Liver (tissue), 10 donors: ENCODE measurements at places on chromosomes 6 and 20. TPM values are rescaled to one million over a fixed set of nuclear protein-coding genes. Genes with fewer than 3 reads are reported as not detected.
A peak's percentile ranks its signal among the peaks of the same experiment; 100 is the strongest.

The POLH gene
- polyA plus RNA-seq, result 2.5 TPM

The TULP1 gene
- not detected for polyA plus RNA-seq

DNA sequence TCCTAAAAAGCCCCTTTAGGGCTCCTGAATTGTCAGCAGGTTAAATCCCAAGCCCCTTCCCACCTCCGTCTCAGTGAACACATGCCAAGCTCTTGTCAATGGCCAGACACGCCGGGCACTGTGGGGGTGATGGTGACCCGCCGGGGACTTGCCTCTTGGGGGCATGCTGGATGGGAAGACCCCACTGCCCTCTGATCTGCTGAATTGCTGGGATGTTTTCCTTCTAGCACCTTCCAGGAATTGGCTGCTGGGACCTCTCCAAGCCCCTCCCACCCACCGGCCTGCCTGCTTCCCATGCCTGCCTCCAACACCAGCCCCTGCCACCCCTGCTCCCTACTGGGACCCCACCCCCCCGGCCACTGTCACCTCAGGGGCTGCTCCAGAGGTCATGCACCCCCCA is 345.9 kb downstream of the CDH4 start:
- H3K36me3 ChIP-seq, result no peaks in the 10 kb centered on the region
- no peak for DNase-seq
- no peaks in the 10 kb centered on the region for H3K4me1 ChIP-seq

DNA sequence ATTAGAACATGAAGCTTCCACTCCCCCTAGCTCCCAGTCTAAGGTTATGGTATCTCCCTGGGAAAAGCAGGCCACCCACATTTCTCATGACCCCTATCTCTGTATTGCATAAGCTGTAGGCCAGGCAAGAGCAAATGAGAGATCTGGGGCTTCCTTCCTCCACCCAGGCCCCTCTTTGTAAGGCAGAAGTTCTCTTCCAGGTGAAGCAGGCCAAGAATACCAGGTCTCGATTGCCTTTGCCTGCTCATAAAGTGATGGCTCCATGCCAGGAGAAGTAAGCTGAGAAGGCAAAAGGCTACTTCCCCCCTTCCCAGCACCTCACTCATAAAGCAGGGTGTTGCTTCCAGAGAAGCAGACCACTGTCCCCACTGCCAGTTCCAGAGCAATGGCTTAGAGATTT is 144.1 kb upstream of the KCNK16 start:
- no peak overlapping the region for H3K27ac ChIP-seq
- no peak overlapping the region for H3K4me3 ChIP-seq
- H3K36me3 ChIP-seq, result no peaks in the 10 kb centered on the region
- no peak for DNase-seq

DNA sequence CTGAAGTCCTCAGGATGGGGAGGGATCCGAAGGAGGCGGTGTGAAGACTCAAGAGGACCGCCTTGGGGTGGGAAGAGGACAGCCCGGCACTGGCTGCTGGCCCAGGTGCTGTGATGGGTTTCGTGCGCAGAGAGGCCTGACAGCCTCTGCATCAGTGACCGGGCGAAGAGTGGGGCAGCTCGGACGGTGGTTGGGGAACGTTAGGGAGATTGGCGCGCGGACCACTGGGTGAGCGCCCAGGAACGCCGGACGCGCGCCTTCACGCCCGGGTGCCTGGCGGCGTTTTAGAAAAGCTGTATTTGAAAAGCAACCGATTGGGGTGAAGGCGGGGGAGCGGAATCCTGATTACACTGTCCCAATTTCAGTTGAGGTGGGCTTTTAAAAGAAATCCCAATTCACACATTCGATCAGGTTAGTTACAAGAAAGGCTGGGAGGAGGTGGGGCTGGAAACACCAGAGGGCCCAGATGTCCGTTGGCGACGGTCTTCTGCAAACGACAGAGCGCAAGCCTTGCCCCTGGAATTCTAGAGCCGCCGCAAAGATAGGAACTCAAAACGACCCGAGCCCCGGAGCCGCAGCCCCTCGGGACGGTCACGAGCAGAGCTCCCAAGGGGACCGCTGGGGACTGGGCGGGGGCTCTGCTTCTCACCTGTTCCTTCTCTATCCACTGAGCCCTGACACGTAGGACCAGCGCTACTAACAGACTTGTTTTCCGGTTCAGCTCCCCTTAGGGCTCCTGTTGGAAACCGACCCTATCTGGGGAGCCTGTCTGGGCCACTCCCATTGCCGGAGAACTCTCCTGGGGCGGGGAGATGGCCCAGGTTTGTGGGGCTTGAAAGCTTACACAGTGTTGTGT is 8.5 kb upstream of the TRIM40 start:
- H3K36me3 ChIP-seq, result no peaks in the 10 kb centered on the region
- no peak overlapping the region for H3K4me3 ChIP-seq
- no peak for DNase-seq
- H3K4me1 ChIP-seq, result peaks cover 4% of the 10 kb centered on the region

- no peaks in the 10 kb centered on the region for H3K4me1 ChIP-seq
- DNase-seq, result no peak
- no peak overlapping the region for H3K27ac ChIP-seq
- H3K4me3 ChIP-seq, result no peak overlapping the region
- no peaks in the 10 kb centered on the region for H3K27me3 ChIP-seq
Observed at GRCh38 chr6:160222491-160222890, 36.1 kb downstream of the SLC22A2 start.

DNA sequence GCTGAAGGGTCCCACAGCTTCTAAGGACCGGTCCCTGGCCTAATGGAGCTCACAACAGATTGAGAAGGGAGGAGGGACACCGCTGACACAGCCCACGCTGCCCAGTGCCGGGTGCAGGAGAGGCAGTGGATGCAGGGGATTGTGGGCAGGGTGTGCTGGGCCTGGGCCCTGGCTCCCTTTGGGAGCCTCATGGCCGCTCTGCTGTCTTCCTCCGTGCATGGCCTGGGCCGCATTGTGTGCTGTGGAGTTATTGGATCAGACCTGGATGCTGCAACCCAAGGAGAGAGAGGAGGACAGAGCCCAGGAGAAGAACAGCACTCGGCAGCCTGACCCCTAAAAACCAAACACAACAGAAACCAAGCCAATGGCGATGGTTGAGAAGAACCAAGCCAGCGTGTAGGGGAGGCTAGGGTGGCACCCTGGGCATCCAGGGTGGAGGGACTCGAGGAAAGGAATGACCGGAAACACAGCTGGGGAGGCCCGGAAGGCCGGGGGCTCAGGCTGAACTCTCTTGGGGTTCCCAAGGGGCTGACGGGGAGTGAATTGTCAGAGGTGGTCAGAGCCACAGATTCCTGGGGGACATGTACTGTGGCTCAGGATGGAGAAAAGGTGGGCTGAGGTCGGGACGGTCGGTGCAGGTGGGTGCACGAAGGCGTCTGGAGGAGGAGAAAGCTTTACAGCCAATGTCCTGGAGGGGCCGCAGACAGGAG is 41.0 kb downstream of the ERMARD start:
- no peaks in the 10 kb centered on the region for H3K36me3 ChIP-seq
- H3K27me3 ChIP-seq, result no peaks in the 10 kb centered on the region
- no peak overlapping the region for H3K4me3 ChIP-seq
- peak; percentile 16 for DNase-seq

DNA sequence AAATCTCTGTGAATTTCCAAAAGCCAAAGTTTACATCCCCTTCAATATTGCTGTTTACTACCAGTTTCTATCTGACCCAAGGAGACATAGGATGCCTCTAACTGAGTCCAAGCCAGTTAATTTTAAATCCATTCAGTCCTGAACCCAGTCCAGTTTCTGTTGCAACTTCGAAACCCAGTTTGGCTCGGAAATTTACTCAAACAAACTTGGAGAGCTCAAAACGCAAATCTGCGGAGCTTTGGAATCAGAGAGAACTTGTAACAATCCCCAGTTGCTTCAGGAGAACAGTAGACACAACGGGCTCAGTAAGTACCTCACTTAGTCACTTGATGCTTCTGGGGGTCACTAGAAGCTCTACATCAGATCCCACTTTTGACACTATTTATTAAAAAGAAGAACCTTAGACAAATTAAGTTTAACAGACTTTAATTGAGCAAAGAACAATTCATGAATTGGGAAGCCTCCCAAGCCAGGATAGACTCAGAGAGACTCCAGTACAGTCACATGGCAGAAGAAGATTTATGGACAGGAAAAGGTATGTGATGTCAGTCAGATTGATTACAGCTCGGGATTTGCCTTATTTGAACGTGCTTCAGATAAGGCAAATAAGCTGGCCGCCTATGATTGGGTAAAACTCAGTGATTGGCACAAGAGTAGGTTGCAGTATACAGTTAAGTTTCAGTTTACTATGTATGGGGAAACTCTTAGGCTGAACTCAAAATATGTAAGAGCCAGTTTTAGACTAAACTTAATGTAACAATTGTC is 118.0 kb downstream of the RFPL4B start:
- no peak overlapping the region for H3K4me3 ChIP-seq
- no peak for DNase-seq
- no peak overlapping the region for H3K27ac ChIP-seq
- no peaks in the 10 kb centered on the region for H3K4me1 ChIP-seq
- H3K27me3 ChIP-seq, result no peaks in the 10 kb centered on the region

- no peaks in the 10 kb centered on the region for H3K36me3 ChIP-seq
- H3K4me1 ChIP-seq, result no peaks in the 10 kb centered on the region
- H3K27ac ChIP-seq, result no peak overlapping the region
- no peak for DNase-seq
- H3K27me3 ChIP-seq, result no peaks in the 10 kb centered on the region
- H3K4me3 ChIP-seq, result no peak overlapping the region
Observed at GRCh38 chr6:14228571-14228970, 111.0 kb downstream of the CD83 start.

- no peak overlapping the region for H3K27ac ChIP-seq
- H3K4me3 ChIP-seq, result no peak overlapping the region
- H3K27me3 ChIP-seq, result no peaks in the 10 kb centered on the region
- no peaks in the 10 kb centered on the region for H3K36me3 ChIP-seq
Observed at GRCh38 chr20:3275966-3276679, 37.1 kb upstream of the SLC4A11 start.

- no peak for DNase-seq
- no peaks in the 10 kb centered on the region for H3K4me1 ChIP-seq
- H3K27ac ChIP-seq, result no peak overlapping the region
- no peaks in the 10 kb centered on the region for H3K36me3 ChIP-seq
- H3K27me3 ChIP-seq, result no peaks in the 10 kb centered on the region
Observed at GRCh38 chr6:150755042-150755441, 110.5 kb upstream of the MTHFD1L start.

DNA sequence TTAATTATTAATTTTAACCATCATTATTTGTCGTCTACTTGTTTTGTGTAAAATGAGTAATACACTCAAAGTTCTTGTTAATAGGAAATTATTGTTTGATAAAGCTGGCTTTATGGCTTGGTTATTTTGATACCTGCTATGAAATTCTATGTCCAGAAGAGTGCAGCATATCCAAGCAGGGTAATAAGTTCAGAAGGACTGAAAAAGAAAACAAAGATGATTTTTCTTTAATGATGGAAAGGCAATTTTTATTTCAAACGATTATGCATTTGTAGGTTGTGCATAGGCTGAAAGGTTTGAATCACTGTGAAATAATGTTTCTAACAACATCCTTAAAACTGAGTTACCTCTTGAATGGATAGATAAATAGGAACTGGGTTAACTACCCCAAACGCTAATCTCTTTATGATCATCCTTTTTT is 1.4 kb upstream of the MAN1A1 start:
- H3K36me3 ChIP-seq, result no peaks in the 10 kb centered on the region
- H3K27ac ChIP-seq, result peak overlapping the region; percentile 93
- no peaks in the 10 kb centered on the region for H3K27me3 ChIP-seq

DNA sequence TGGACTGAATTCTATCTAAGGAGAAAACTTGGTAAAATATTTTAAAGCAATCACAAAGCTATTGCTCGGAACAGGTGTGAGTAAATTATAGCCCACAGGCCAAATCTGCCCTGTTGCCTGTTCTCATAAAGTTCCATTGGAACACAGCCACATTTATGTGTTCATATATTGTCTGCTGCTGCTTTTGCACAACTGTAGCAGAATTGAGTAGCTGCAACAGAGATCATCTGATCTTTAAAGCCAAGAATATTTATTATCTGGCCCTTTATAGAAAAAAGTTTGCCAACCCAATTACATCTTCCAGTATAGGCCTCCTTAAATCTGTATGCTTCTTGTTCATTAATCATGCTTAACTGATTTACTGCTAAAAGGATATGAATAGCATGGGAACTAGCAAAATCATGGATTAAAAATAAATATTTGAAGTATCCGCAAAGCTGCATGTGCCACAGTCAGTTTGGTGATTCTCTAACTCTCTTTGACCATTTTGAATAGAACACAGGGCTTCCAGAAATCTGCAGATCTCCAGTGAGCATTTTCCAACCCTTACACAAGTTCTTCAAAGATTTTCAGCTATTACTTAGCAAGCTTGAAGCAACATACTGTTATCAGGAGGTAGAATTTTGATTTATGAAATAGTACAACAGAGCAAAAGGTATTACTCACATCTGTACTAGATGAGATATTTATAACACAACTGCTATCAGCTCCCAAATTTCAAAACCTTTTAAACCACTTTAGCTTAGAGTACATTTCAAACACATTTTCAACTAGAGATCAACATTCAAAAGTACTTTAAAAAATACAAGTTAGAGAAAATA is 312.6 kb upstream of the ID4 start:
- no peak overlapping the region for H3K4me3 ChIP-seq
- no peak for DNase-seq
- H3K27me3 ChIP-seq, result no peaks in the 10 kb centered on the region

DNA sequence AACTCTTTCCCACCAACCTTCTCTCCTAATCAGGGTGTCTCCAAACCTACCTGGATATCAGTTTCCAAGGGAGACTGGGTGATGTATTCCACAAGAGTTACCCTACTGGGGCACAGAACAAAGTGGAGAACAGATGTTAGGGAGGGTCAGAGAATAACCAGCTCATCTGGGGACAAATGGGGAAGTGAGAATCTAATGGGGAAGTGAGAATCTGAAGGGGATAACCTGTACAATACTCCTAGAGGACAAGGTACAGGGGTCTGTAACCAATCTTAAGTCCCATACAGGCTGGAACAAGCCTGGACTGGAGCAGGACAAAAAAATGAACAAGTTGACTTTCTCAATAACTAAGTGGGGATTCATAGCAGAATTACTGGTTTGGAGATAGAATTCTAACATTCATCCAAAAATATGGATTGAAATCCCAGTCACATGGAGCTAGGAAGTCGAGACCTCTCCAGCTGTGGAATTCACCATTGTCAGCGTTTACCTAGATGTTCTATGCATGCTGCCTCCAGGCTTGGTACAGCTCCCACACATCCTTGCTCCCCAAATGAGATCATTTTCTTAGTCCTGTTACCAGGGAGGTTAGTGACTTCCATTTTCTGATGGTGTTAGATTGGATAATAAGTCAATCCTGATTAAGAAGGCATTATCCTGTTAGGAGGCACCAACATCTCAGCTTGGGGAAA is 214.8 kb upstream of the MOCS1 start:
- H3K36me3 ChIP-seq, result no peaks in the 10 kb centered on the region
- no peak for DNase-seq
- H3K27me3 ChIP-seq, result no peaks in the 10 kb centered on the region
- no peaks in the 10 kb centered on the region for H3K4me1 ChIP-seq
- H3K4me3 ChIP-seq, result no peak overlapping the region

DNA sequence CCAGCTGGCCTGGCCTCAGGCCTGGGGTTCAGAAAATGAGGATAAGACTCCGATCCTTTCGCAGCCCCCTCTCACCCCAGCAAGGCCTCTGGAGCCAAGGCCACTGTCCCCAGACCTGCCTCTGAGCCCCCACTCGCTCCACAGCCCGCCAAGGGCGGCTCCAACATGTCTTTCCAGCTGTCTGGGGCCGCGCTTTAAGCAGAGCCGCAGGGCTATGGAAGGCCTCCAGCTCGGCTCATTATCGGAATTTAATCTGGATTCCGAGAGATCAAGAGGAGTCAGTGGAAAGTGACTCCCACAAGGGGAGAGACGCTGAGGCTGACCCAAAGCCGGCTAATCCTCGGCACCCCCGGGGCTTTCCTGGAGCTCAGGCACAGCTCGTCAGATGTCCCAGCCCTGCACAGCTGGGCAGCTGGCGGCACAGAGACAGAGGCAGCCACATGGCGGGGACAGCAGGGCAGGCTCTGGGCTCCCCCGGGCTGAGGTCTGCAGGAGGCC is 41.8 kb downstream of the BMP7 start:
- H3K36me3 ChIP-seq, result no peaks in the 10 kb centered on the region
- H3K27me3 ChIP-seq, result no peaks in the 10 kb centered on the region
- no peak overlapping the region for H3K4me3 ChIP-seq
- H3K27ac ChIP-seq, result no peak overlapping the region
